ENCODE measurements at places on chromosomes 7 and 10.

DNA sequence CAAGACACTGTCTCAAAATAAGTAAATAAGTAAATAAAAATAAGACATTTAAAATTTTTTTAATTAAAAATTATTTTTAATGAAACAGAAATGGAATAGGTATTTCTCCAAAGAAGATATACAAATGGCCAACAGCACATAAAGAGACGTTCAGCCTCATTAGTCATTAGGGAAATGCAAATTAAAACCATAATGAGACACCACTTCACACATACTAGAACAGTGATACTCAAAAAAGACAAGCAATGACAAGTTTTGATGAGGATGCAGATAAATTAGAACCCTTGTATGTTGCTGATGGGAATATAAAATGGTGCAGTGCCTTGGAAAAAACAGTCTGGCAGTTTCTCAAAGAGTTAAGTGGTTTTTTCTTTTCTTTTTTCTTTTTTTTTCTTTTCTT lies 26.5 kb upstream of the C10orf67 start:
- DNase-seq, result no peak

GRCh38 chr7:130492523-130493274 lies 814 bp downstream of the MEST start:
- DNase-seq, result no peak

- DNase-seq, result no peak
Observed at GRCh38 chr7:132461032-132461592, 115.2 kb downstream of the PLXNA4 start.

DNA sequence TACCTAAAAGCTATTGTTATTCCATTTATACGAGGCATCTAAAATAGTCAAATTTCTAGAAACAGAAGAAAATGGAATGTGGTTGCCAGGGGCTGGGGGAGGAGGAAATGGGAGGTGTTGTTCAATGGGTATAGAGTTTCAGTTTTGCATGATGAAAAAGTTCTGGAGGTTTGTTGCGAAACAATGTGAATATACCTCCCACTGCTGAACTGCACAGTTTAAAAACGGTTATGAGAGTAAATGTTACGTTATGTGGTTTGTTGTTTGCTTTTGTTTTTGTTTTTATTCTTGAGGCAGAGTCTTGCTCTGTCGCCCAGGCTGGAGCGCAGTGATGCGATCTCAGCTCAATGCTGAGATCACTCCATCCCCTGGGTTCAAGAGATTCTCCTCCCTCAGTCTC lies 64.9 kb upstream of the NRBF2 start:
- no peak for DNase-seq

- no peak for DNase-seq
Observed at GRCh38 chr10:132387764-132388210, 9.2 kb upstream of the PWWP2B start.

DNA sequence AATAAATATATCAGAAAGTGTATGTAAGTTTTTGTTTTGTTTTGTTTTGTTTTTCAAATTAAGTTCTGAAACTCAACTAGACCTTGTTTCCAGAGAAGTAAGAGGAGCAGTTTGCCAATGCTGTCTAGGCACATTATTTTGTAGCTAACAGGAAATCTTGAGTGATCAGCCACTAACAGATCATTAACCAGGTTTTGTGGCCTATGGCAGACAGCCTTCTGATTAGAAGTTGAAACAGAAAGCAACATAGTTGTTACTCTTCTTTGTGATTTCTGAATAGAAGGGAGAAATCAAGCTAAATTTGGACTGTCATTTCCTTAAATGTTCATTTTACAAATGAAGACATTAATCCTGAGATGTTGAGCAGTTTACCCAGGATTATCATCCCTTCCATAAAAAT lies 142.6 kb downstream of the PLXDC2 start:
- DNase-seq, result no peak

GRCh38 chr10:15035385-15036301 lies 8.1 kb upstream of the OLAH start:
- peak; percentile 63 for DNase-seq

- peak; percentile 24 for DNase-seq
Observed at GRCh38 chr7:69217516-69218350, 380.5 kb upstream of the AUTS2 start.

DNA sequence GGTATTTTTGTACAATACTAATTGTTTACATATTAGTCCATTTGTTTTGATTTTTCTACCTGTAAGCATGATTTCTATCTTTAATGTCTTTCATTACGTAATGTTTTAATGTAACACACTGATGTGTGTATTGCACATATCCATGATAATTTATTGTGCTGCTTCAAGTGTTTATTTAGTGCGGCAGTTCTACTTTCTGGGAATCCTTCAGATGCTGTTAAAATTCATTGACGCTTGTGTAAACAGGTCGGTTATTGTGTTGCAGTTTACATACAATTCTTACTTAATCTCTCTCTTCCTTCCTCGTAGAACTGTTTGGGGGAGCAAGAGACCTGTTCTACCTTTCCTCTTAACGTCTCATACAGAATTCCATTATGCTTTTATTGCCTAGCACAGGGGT lies 6.9 kb downstream of the TMEM60 start:
- DNase-seq, result no peak

- DNase-seq, result no peak
Observed at GRCh38 chr10:42950606-42951485, 126.0 kb upstream of the RET start.

DNA sequence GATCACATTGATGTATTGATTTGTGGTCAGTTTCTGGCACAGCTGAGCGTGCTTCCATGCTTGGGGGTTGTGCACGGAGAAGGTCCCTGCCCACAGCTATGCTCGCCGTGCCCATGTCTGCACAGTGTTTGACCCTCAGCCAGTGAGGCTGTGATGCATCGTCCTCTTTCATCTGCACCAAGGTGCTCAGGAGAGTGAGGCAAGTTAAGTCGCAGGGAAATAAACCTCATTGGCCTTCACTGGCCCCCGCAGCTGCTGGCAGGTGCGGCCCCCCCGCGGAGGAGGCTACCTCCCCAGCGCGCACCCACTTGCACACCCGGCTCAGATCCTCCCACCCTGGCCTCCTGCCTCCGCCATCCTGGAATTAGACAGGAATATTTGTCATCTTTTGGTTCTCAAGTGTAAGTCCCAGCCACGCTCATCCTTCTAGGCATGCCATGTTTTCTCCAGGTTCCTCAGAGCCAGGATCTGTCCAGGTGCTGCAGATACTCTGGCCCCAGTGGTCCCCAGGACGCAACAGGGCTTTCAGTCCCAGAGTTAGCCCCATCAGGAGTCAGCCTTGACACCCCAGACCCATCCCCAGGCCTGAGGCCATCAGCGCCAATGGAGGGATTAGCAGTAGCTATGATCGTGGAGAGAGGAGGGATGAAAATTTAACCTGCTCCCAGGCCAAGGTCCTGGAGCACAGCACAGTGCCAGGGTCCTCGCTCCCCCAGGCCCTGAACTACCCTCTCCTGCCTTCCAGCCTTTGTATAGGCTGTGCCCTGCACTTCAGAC lies 93.7 kb downstream of the OAT start:
- DNase-seq, result no peak

DNA sequence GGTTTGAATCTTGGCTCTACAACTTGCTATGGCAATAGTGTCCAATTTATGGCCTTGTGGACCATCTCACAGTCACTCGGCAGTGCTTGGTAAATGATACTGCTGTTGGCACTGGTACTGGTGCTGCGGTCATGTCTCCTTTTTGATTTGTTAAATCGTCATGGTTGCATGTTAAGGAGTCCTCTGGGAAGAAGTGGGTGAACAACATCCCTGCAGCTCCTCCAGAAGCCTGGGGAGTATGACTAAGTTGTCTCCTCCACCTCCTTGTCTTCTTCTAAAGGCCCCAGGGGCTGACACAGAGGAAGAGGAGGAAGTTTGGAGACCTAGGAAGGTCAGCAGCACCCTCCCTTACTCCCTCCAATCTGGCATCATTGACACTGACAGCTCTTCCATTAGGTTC lies 8.5 kb downstream of the ITPRIP start:
- DNase-seq, result no peak

DNA sequence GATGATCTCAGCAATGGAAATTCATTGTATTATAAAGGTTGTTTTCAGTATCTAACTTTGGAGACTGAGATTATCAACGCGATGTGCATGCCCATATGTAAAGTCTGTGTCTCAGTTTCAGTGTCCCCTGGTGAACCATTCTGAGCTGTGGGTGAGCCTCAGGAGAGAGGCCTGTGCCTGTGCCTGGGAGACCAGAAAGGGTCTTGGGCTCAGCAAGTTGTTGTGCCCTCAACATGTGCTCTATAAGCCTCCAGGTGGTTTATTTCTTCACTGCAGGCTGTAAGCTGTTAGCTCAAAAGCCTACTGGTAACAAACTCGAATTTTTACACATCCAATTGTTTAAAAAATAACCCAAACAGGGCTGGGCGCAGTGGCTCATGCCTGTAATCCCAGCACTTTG lies 151.9 kb downstream of the PKD1L1 start:
- no peak for DNase-seq

- DNase-seq, result no peak
Observed at GRCh38 chr7:156096771-156097538, 284.7 kb upstream of the SHH start.

- DNase-seq, result no peak
Observed at GRCh38 chr10:53765311-53765710, 992.7 kb upstream of the MBL2 start.

DNA sequence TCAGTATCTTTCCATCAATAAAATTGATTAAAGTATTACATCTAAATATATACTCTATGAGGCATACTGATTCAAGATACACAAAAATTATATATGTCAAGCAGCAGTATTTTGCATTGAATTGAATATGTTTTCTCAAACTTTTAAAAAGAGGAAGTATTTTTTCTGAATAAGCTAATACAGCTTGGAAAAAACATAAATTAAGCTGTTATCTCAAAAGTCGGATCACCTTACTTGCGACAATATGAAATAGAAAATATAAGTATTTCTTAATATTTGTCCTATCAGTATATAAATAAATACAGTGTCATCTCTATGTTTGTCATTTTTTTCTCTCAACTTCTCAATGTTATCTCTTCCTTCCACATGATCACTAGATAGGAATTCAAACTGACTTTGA lies 139.3 kb downstream of the MBL2 start:
- DNase-seq, result no peak

- DNase-seq, result no peak
Observed at GRCh38 chr7:140677496-140677895, 4.8 kb downstream of the ADCK2 start.

GRCh38 chr7:142999793-143000192 lies 27.1 kb downstream of the OR9A2 start:
- no peak for DNase-seq

GRCh38 chr7:152737833-152738232 lies 21.7 kb upstream of the ACTR3B start:
- DNase-seq, result no peak

DNA sequence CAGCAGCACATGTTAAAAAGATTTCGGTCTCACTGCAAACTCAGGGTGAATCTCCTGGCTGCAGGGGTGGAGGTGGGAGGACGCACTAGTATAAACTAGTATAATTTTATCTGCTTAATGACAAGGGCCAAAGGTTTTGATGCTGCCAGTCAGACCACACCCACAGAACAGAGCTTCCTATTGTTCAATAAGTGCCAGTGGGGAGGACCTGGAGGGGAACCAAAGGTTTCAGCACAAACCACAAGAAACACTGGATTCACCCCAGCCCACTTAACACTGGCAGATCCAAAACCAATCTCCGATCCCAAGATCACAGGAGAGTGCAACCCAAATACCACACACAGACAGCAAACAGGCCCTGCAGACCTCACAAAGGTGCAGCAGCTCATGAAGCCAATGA lies 6.6 kb downstream of the VOPP1 start:
- no peak for DNase-seq

- DNase-seq, result peak; percentile 69
Observed at GRCh38 chr7:29921404-29922010, 68.1 kb downstream of the SCRN1 start.

DNA sequence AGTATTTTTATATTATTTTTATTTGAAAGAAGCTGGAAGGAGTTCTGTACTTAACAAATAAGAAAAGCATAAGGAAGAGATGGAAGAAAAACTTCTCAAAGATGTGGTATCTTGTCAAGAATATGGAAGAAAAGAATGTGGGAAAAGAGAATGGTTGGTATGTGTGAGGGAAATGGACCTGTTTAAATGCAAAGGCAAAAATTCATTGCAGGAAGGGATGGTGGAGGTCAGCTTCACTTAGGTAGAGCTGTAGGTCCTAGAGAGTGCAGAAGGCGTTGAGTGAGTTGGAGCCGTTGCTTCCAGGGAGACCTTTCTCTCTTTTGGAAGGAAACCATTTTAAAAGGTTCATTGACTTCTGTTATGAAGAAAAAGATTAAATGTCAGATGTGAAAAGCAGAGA lies 107.3 kb downstream of the EXOC4 start:
- DNase-seq, result no peak

GRCh38 chr7:20113427-20114027 lies 103.7 kb downstream of the MACC1 start:
- DNase-seq, result peak; percentile 17

DNA sequence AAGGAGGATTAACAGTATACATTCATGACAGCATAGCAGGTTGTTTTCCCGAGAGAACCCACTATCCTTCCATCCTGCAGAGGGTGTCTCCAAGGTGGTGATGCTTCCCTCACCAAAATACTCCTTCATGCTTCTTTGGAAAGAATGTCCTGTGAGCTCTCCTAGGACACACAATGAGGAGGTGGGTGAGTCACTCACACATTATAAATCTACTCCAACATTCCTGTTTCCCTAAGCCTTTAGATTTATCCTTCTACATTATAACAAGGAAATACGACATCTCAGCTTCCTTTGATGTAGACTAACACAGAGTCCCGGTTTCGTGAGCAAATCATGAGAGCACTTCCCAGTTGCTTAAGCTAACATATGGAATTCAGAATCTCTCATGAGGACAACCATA lies 689.7 kb upstream of the CELF2 start:
- DNase-seq, result no peak

DNA sequence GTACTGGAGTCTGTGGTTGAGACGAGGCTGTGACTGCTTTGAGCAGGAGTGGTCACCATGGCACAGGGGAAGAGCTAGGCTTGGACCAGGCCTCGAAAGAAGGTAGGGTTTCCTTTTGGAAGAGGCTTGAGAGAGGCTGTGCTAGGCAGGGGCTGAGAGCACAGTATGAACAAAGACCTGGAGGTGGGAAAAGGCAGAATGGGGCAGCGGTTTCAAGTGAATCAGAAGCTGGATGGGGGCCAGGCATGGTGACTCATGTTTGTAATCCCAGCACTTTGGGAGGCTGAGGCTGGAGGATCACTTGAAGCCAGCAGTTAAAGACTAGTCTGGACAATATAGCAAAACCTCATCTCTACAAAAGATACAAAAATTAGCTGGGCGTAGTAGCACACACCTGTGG lies 65.9 kb downstream of the CLIP2 start:
- no peak for DNase-seq

DNA sequence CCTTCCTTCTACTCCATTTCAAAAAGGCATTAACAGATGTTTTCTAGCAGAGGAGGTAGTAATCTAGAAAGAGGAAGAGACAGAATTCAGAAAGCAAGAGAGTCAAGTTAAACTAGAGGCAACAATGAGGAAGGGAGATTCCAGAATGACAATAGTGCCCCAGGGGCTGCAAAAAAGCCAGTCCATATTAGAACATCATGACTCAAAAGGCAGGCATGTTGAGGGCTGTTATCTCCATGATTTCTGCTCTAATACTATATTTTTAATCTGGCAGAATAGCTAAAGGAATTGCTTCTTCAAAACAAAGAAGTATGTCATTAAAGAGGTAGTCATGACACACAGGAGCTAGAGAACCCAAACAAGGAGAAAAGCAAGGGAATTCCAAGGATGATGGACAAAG lies 599.6 kb downstream of the INHBA start:
- DNase-seq, result no peak

Data from Ammon's horn (tissue), 1 donor.